ENCODE measurements at places on chromosomes 3 and 15.
A peak's percentile ranks its signal among the peaks of the same experiment; 100 is the strongest.

DNA sequence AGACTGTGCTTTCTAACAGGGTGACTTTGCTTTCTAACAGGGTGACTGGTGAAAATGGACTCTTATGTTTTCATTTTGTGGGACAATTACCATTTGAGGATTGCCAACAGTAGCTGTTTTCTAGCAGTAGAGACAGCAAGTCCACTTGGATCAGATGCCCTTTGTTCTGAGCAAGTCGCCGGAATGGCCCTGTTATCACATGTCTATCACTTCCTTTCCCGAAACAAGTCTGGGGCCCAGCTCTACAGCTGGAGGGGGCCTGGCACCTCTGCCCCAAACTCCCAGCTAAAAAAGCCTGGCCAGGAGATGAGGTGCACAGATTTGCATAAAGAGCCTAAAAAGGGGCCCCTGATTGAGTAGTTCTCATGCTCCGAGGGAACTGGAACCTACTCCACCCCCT lies 44.6 kb downstream of the THBS1 start:
- no peak for DNase-seq

GRCh38 chr3:133610031-133610430 lies 36.5 kb downstream of the CDV3 start:
- no peak for DNase-seq

- DNase-seq, result no peak
These were observed 293.9 kb upstream of the PROK2 start for GRCh38 chr3:72078676-72079368.

DNA sequence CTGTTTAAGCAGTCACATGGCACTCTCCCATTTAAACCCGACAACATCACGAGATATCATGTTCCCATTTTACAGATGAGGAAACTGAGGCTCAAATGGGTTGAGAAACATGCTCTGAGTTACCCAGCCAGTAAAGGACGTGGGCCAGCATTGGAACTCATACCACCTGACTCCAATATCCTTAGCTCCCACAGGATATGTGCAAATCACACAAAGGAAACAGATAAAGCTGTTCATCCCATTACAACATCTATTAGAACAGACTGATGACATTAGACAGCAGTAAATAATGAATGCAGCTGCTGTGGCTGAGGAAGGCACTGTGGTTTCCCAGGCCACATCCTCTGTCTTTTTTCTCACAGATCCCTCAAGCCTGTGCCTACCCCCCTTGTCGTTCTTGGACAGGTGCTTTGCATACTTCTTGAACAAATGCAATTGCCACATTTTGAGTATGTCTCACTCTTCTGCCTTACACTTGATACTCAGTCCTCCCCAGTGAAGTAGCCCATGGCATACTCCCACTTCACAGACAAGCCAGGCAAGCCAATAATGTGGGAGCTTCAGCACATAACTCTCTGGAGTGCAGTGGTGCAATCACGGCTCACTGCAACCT lies 17.7 kb downstream of the FRMD4B start:
- peak; percentile 35 for DNase-seq

GRCh38 chr3:123444744-123445143 lies 4.1 kb downstream of the ADCY5 start:
- DNase-seq, result no peak

DNA sequence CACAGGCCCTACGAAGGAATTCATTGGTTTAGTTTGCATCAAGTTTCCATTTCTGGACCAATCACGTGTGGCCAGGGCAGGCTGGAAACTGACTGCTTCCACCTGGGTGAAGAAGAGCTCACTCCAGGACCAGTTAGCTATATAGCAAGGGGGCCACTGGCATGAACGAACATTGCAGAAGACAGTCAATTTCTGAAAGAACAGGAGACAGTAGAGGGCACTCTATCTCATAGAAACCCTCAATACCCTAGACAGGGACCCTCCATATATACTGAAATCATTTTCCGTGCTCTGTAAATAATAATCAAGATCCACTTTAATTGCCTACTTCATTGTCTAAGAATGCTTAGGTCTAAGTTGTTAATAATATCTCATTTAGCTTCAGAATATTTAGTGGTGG lies 215.6 kb downstream of the CADPS start:
- DNase-seq, result no peak

DNA sequence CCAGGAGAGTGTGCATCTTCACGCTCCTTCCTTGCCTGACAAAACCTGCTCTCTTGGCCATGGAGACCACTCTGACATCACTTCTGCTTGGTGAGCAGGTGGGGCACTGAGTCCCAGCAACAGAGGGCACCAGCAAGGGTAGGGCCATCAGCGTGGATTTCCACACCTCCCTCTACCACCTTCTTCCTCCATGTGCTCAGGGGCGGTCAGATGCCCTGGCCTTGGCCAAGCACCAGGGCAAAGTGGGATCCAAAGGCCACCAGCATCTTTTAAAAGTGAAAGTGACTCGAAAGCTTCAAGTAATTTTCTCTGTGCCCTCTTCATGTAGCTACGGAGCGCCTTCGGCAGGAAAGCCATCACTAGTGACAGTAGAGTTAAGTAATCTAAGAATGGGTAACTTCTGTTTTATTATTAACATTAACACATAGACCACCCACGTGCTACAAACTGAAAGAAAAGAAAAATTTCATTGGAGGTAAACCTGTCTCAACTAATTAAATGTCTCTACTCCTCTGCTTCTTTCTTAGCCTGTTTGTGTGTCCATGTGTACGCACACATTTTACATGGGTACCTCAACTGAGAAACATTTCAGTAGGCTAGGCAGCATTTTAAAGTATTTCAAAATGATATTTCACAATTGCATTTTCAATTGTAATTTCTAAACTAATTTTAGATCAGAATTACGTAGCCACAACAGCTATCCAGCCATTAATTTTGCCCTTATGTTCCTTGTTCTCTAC lies 57.9 kb downstream of the CHSY1 start:
- no peak for DNase-seq

DNA sequence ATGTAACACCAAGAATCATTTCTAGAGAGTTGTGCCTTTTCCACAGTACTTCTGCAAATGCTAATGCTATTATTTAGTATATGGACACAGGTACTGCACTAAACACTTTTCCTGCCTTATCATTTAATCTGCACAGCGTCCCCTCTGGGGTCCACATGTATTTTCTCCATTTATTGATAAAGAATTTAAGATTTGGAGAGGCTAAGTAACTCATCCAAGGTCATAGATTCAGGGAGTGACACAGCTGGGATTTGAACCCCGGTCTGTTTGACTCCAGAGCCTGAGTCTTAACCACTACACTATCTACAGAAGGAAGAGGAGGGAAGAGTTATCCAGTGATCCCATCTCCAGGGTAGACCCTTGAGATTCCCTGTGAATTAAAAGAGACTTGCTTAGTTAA lies 24.9 kb upstream of the TPRG1 start:
- DNase-seq, result no peak

GRCh38 chr3:183560607-183561006 lies 5.1 kb upstream of the KLHL6 start:
- no peak for DNase-seq

DNA sequence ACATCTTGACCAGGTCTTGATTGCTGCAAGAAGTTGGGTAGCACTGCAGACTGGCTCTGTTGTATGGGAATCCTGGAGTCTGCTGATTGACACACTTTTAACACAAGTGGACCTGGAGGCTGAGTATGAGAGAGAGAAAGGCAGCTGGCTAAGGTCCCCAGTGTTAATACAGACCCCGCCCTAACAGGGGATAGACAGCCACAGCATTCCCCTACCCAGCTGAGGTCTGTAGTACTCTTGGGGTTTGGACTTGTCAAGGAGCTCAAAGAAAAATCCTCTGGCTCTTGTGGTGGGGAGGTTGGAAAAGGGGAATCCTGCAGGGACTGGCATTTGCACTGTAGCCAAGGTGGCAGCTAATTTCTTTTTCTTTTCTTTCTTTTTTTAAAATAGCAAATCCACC lies 192.7 kb downstream of the ZNF621 start:
- no peak for DNase-seq

GRCh38 chr3:100796556-100796955 lies 87.3 kb downstream of the TFG start:
- no peak for DNase-seq

- no peak for DNase-seq
These were observed 63.3 kb upstream of the TLE3 start for GRCh38 chr15:70160803-70161565.

- no peak for DNase-seq
These were observed 195.6 kb upstream of the CFAP20DC start for GRCh38 chr3:59245300-59245858.

- DNase-seq, result no peak
These were observed 452.4 kb downstream of the SHQ1 start for GRCh38 chr3:72395776-72396311.

DNA sequence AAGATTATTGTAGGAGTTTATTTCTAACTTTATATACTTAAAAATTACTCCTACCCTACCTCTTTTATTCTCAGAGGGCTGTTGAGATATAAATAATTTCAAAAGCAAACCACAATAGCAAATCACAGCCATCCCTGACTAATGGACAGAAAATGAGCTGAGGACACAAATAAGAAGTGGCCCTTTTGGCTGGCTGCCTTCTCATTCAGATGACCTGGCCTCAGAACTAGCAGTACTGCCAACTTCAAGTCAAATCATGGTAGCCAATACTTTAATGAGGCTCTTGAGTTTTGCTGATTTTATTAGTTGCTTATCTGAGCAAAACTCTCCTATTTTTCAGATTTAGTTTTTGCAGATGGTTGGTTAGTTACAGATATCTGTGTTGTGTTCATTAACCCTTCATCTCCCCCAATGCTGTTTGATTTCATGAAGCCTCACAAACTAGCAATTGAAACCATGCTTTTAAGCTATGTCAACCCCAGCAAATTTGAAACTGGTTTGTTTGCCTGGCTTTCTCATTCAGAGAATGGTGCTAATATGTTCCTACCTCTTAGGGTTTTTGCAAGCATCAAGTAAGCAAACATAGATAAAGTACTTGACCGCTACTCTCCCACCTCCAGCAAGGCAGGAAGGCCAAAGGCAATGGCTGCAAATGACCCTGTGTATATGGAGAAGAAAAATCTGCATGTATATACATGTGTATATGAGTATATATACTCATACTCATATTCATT lies 73.4 kb upstream of the HACD2 start:
- no peak for DNase-seq

DNA sequence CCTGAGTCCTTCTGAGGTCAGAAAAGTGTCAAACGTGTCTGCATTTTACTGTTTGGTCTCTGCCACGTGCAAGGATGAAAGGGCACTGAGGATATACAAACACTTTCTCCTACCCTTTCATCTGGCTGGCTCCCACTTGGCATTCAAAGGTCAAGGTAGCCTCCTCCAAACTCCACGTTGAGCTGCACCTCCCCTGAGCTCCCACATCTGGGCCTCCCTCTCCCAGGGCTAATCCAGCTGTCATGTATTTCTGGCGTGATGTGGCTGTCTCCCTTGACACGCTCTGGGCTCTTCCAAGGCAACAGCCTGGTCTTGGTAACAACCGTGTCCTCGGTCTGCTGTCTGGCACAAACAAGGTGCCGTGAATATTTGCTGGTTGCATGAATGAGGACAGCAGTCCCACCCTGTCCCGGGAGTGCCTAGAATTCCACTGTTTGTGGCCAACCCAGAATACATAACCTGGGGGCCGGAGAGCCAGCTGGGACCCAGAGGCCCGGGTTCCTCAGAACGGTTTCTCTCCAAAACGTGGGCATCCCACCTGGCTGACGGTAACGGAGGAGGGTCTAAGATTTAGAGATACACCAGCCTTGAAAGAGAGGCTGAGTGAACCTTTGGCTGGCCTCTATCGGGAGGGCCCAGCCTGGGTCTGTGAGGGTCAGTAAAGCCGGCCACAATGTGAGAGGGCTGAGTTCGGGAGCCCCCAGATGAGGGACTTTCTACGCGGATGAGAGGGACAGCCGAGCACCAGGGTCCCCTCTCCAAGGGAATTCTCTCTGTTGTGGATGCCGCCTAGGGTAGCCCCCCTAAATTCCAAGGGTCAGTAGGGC lies 767 bp downstream of the GLT8D1 start:
- no peak for DNase-seq

DNA sequence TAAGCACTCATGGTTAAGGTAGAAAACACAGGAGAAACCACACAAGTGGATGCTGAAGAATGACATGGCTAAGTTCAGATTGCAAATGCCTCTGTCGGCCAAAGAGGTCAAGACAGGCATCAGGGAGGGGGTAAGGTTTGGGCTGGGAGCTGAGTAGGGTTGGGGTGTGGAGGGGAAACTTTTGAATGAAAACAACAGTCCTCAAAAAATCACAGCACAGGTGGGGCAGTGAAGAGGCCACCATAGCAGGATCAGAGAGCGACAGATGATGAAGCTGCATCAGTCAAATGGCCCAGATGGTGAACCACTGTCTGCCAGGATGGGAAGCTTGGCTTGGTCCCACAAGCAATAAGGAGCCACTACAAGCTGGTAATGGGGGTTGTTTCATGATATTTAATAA lies 74.9 kb downstream of the ADCY5 start:
- DNase-seq, result no peak

- no peak for DNase-seq
These were observed 28.2 kb upstream of the OR4F6 start for GRCh38 chr15:101775136-101775535.

GRCh38 chr15:70475921-70476320 lies 287.4 kb downstream of the UACA start:
- no peak for DNase-seq

- DNase-seq, result no peak
These were observed 113.7 kb upstream of the SMAD3 start for GRCh38 chr15:66951531-66952320.

DNA sequence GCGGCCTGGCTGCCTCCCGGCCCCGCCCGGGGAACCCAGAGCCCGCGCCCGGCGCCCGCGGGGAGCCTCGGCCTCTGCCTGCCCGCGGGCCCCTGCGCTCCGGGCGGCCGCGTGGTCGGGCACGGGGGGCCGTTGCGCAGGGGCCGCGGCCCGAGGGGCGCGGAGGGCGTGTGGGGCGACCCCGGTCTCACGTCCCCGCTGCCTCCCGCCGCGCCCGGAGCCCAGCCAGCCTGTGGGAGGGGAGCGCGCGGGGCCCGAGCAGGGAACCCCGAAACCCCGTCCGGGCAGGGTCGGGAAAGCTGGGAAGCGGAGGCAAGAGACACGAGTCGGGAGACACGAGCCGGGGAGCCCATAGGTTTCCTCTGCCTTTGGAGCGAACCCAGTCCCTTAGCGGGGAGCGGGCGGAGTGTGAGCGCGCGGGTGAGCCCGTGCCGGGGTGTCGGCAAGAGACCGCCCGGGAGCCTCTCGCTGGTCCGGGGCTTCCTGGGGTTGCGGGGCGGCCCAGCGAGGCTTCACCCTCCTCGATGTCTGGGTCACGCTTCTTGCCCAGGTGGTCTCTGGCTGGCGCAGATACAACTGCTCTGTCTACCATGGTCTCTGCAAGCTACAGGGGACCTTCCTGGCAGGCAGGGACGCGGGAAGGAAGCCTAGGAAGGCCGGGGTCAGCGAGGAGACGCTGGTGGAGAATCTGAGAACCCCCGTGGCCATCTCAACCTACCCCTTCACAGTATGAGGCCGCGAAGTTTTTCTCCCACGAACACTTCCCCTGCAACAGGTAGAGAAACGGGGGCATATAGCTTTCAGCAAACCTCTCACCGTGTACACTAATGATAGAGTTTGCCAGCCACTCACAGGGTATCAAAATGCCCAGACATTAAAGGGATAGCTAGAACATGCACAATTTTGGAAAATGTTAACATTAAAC lies 586 bp downstream of the LRRK1 start:
- DNase-seq, result no peak

Measured in GM18507 (cell line).